ENCODE measurements at places on chromosomes 3 and 15. TPM values are rescaled to one million over a fixed set of nuclear protein-coding genes. Genes with fewer than 3 reads are reported as not detected.

DNA sequence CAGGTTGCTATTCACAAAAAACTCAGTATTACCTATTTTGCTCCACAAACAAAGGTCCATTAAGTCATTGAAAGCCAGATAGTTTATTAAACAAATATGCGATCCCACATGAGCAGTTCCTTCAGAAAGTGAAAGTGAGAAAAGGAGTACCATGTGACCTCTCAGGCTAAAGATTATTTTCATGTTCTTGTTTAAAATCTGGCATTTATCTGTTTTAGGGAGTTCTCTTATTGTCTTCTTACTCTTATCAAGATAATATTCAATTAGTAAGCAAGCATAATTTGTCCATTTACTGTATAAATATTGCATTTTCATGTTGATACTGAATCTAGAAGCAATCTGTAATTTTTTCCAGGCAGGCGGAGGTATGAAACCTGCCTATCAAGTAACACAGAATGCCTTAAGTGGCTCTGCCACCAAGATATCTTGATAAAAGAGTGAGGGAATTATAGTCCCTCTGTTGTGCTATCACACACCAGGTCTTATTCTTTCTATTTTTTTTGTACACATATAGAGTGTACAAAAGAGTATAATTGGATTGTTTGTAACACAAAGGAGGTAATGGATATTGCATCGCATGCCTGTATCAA is 20.1 kb upstream of the PLSCR5 start:
- H3K4me1 ChIP-seq = no peaks in the 10 kb centered on the region
- H3K27me3 ChIP-seq = no peaks in the 10 kb centered on the region
- no peak overlapping the region for H3K27ac ChIP-seq
- no peak overlapping the region for H3K4me3 ChIP-seq
- H3K36me3 ChIP-seq = no peaks in the 10 kb centered on the region

- DNase-seq = no peak
- no peaks in the 10 kb centered on the region for H3K36me3 ChIP-seq
- H3K4me3 ChIP-seq = no peak overlapping the region
These were observed 75.0 kb downstream of the STRIT1 start for GRCh38 chr3:155218462-155218861.

DNA sequence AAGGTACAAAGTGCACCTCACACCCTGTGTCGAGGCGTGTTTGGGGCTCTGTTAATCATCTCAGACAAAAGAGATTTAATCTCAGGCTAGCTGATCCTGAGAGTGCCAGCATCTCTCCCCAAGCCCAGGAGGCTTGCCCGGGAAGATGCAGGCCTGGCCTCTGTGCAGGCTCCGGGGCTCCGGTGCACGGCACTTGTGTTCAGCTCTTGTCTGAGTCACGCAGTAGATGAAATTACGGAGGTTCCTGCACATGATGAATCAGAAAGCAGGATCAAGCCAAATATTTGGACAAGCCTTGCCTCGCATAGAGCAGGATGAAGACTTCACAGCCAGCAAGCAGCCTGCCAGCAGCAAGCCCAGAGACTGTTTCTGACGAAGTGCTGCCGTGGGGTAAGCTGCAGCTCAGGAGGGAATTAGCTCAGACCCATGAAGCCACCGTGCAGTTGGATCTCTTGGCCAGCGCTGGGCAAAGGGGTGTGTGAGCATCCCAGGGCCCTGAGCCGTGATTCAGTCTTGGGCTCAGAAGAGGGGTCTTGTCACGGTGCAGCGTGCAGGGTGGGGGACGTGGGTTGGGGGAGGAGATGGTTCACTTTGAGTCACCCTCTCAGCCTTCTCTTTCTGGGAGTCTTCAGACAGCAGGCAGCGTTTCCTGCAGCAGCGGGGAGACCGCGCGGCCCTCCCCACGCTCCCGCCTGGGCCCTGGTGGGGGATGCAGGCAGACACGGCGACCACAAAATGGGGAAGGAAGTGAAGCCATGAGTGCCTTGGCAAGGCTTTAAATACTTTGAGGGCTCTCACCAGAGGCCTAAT is 89.2 kb upstream of the MEF2A start:
- H3K4me3 ChIP-seq = no peak overlapping the region
- peaks cover 42% of the 10 kb centered on the region for H3K4me1 ChIP-seq
- H3K27ac ChIP-seq = no peak overlapping the region
- H3K27me3 ChIP-seq = no peaks in the 10 kb centered on the region
- no peak for DNase-seq

DNA sequence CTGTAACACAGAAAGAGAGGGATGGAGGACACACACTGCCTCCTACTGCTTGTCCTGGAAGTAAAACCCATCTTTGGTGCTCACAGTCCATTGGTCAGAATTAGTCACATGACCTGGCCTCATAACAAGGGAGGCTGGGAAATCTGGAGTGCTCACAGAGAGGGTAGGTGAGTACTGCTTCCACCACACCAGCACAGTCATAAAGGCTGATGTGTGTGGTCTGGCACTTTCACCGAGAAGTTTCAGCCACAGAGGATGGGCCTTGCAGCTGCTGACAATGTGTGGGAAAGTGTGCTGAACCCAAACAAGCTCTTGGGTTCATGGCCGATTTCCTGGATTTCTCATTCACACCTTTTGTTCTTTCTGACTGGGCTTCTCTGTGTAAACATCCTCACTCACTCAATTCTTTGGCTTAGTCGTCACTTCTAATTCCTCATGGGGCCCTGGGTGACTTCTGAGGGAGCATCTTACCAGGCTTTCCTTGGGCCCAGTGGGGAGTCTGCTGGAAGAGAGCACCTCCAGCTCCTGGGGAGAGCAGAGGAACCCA is 100.7 kb downstream of the ASB7 start:
- no peak overlapping the region for H3K4me3 ChIP-seq
- no peak overlapping the region for H3K27ac ChIP-seq
- H3K4me1 ChIP-seq = no peaks in the 10 kb centered on the region
- no peaks in the 10 kb centered on the region for H3K36me3 ChIP-seq

DNA sequence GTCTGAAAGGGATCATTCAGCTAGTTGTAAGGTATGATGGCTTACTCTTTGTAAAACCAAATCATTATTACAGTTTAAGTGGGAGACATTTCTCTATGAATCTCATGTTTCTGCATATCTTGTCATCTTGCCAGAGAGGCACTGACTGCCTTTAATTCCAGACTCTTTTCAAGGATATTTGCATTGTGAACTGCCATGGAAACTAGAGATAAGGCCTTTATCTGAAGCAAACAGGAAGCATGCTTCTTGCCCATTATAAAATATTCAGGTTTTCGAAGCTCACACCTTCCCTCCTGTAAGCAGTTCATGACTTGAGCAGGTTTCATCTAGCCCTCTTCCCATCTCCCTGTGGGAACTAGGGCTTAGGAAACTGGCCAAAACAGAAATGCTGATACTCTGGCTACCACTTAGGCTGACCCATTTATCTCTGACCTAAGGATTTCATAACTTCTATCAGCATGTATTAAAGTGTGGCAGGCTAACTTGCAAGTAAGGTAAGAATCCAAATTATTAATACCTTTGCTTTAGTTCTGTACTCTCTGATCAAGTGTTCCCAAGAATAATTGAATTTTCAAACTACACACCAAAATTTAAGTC is 326.6 kb upstream of the ALCAM start:
- no peak for DNase-seq
- H3K4me1 ChIP-seq = no peaks in the 10 kb centered on the region
- H3K27ac ChIP-seq = no peak overlapping the region

GRCh38 chr15:62769604-62770003 is 272.9 kb upstream of the TPM1 start:
- no peak overlapping the region for H3K27ac ChIP-seq
- H3K27me3 ChIP-seq = no peaks in the 10 kb centered on the region
- H3K4me3 ChIP-seq = no peak overlapping the region
- DNase-seq = no peak
- no peaks in the 10 kb centered on the region for H3K36me3 ChIP-seq

The TRPM1 gene
- not detected for total RNA-seq

GRCh38 chr3:184261270-184261853 is at the start of gene CAMK2N2:
Gene CAMK2N2 (minus strand): TSS chr3:184261553. CDS start chr3:184261285, 268 bp downstream.
- peak; percentile 90 for DNase-seq
- H3K4me3 ChIP-seq = peak within 1 kb of the TSS; percentile 87

The SLC24A5 gene
- total RNA-seq = not detected

GRCh38 chr3:138338811-138339210 is 9.2 kb upstream of the NME9 start:
- no peak overlapping the region for H3K4me3 ChIP-seq
- no peak overlapping the region for H3K27ac ChIP-seq
- no peaks in the 10 kb centered on the region for H3K36me3 ChIP-seq
- H3K27me3 ChIP-seq = no peaks in the 10 kb centered on the region

- H3K36me3 ChIP-seq = no peaks in the 10 kb centered on the region
- peak; percentile 56 for DNase-seq
- H3K4me1 ChIP-seq = no peaks in the 10 kb centered on the region
- no peaks in the 10 kb centered on the region for H3K27me3 ChIP-seq
- H3K4me3 ChIP-seq = no peak overlapping the region
These were observed 20.5 kb downstream of the CCR9 start for GRCh38 chr3:45906681-45907407.

DNA sequence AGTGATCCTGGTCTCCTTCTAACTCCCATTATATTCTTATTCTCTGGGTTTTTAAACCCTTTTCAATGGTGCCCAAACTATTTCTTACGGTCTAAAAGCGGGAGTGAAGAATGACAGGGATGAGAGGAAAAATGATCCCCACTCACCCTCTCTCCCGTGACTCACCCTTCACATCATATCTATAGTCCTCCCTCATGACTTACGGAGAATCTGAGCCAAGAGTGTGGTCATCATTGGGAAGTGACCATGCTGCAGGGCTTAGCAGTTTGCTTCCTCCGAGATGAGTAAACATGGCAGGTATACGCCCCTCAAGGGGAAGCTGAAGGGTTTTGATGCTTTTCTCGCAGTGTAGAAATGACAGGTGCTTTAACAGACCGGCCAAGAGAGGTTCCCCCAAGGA is 274.0 kb downstream of the RYR3 start:
- H3K36me3 ChIP-seq = no peaks in the 10 kb centered on the region
- H3K4me1 ChIP-seq = no peaks in the 10 kb centered on the region
- H3K4me3 ChIP-seq = no peak overlapping the region
- H3K27ac ChIP-seq = no peak overlapping the region

The CLK3 gene
- 114 TPM for total RNA-seq

The TM4SF18 gene
- total RNA-seq = not detected

The CIB2 gene
- 1.1 TPM for total RNA-seq

DNA sequence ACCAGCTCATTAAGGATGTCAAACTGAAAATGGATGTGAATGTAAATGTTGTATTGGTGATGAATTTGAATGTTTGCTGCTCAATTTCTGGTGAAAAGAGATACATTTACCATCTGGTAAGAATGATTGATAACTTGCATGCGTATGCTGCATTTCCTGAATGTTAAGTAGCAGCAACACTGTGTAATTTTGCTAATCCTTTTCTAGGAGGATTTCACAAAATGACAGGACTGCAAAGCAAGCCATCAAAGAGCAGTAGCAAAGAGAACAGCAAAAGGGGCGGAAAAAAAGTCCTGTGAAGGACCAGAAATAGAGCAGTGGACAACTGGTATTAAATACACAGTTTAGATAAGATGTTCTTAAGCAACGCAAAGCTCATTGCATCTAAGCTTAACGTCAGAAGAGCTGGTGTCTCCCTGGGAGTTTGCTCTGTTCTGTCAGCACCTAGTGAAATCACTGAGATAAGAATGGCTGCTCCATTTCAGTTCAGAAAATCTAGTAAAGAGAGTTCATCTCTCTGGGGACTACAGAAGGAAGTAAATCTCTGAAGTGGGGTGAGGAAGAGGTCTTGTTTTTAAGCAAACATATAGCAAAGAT is 23.5 kb upstream of the PAQR5 start:
- H3K27me3 ChIP-seq = no peaks in the 10 kb centered on the region
- H3K4me3 ChIP-seq = no peak overlapping the region
- H3K36me3 ChIP-seq = no peaks in the 10 kb centered on the region
- DNase-seq = no peak
- H3K27ac ChIP-seq = no peak overlapping the region
- H3K4me1 ChIP-seq = no peaks in the 10 kb centered on the region

The CEP19 gene
- 2.6 TPM for total RNA-seq

The RPP25 gene
- total RNA-seq = 8.1 TPM

GRCh38 chr3:157767607-157768006 is 264.4 kb upstream of the VEPH1 start:
- H3K27me3 ChIP-seq = no peaks in the 10 kb centered on the region
- H3K4me1 ChIP-seq = no peaks in the 10 kb centered on the region
- no peak overlapping the region for H3K4me3 ChIP-seq
- no peaks in the 10 kb centered on the region for H3K36me3 ChIP-seq

The RARRES1 gene
- not detected for total RNA-seq

GRCh38 chr3:194470615-194471014 is 16.2 kb downstream of the ATP13A3 start:
- peaks cover 63% of the 10 kb centered on the region for H3K4me1 ChIP-seq
- H3K27ac ChIP-seq = no peak overlapping the region
- H3K36me3 ChIP-seq = peaks cover 19% of the 10 kb centered on the region
- no peak overlapping the region for H3K4me3 ChIP-seq
- no peaks in the 10 kb centered on the region for H3K27me3 ChIP-seq

The UROC1 gene
- total RNA-seq = not detected

DNA sequence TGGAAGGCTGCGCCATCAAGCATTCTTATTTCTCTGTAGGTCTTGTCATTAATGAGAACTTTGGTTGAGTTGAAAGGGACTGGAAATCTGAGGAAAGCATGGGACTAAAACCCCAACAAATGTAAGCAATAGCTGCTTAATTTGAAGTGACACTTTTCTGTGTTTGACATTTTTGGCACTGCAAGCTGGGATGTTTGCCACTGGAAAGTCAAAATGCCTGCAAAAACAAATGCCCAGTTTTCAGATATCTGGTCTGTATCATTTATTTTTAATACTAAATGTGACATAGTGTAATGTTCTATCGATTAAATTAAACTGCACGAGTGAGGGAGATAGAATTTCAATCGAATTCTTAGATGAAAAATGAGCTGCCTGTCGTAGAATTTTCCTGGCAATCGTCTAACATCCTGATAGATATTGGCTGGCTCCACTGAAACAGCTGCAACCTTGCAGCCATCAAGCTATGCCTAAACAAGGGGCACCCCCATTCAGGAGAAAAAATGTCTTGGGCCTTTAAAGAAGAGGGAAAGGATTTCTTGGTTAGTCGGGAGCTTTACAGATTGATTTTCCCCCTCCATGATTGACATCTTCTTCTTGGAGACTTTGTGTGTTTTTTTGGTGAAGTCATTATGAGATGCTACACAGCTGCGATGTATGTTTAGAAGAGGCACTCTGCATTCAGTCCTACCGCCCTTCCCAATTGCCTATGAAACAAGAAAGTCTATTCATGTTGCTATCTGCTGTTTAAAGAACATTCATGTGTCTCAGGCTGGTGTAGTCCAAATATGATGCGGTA is 316.7 kb upstream of the TBL1XR1 start:
- H3K4me3 ChIP-seq = no peak overlapping the region
- no peaks in the 10 kb centered on the region for H3K36me3 ChIP-seq
- H3K27ac ChIP-seq = no peak overlapping the region

The ARHGAP11A gene
- 22.2 TPM for total RNA-seq

The ARGFX gene
- not detected for total RNA-seq

The SLITRK3 gene
- not detected for total RNA-seq

Data from Karpas-422 (cell line).